ENCODE measurements at places on chromosomes 1 and 21.

DNA sequence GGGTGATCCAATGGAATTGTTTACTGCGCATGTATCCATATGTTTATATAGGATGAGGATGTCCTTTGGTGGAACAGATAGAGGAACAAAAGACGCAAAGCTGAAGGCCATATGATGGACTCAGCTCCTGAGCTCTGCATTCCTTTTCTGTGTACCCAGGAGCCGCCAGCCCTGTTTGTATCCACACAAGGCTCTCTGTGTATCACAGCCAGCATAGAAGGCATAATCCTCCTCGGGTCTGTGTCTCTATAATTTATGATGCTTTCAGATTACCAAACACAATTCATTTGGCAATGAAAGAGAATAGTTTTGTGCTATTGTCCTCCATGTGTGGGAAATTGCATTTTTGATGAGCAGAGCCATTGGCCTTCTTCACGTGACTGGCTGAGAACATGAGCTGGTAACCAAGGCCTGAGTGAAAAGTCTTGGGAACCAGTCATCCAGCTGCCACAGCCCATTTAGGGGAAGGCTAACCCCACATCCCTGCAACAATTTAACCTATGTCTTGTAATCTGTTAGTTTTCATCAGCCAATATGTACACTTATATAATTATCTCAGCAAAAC, 119.2 kb downstream of the PBX1 start:
- DNase-seq, result no peak

DNA sequence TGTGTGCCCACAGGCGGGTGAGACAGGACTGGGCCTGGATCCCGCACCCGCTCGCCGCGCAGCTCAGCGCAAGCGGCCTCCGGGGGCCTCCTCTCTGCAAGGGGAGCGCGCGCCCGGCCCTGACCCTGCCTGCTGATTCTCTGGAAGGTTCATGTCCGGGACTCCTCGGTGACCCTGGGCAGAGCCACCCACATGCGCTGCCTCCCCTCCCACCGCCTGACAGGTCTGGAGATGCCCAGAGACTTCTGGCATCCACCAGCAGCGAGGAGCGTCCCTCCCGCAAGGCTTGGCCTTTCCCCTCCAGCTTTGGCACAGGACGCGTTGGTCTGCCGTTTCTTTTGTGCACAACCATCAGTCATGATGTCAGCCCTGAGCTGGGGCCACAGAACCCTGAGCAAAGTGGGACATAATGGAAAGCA, 42.0 kb upstream of the COL6A2 start:
- DNase-seq, result no peak

DNA sequence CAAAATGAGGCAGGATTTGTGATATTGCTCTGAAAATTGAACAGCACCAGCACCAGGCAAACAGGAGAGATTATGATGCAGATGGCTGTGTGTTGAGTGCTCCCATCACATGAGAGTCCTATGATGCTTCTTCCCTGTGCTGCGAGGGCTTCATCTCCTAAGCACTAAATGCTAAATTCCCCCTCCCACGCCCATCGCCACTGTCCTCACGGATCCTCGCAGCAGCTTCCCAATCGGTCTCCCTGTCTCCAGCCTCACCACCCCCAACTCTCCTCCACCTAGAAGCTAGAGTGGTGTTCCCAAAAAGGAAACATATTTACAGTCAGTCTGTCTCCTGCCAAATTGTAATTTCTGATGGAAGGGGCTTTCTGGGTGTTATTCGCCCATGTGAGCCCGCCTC, 4.9 kb upstream of the BACE2 start:
- DNase-seq, result no peak

- DNase-seq, result no peak
Observed at GRCh38 chr1:43447891-43448708, 5.6 kb downstream of the HYI start.

DNA sequence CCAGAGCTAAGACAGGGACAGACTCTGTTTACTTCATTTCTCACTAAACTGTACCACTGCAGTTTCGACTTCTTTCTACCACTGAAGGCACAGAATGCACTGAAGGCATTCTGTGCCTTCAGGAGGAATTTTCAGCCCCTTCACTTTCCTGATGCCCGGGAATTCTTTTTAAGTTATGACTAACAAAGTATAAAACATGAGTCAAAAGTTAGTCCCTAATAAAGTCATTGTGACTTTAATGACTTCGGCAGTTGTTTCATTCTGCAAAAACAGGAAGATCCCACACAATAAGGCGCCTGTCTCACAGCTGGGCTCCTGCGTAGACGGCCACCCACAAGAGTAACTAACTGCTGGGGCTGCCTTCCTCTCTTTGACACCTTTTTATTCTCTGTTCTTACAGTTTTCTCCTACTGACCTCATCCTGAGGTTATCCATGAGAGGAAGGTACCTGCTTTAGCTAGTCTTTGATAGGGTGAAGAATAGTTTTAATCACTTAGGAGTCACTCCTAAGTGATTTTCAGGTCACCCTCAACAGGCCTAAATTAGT, 183.9 kb upstream of the SGIP1 start:
- peak; percentile 75 for DNase-seq

GRCh38 chr21:44354001-44354405, 582 bp downstream of the TRPM2 start:
- DNase-seq, result no peak

- no peak for DNase-seq
Observed at GRCh38 chr1:241610056-241610815, 29.9 kb downstream of the CHML start.

- peak; percentile 60 for DNase-seq
Observed at GRCh38 chr1:110292031-110292741, 47.0 kb upstream of the RBM15 start.

DNA sequence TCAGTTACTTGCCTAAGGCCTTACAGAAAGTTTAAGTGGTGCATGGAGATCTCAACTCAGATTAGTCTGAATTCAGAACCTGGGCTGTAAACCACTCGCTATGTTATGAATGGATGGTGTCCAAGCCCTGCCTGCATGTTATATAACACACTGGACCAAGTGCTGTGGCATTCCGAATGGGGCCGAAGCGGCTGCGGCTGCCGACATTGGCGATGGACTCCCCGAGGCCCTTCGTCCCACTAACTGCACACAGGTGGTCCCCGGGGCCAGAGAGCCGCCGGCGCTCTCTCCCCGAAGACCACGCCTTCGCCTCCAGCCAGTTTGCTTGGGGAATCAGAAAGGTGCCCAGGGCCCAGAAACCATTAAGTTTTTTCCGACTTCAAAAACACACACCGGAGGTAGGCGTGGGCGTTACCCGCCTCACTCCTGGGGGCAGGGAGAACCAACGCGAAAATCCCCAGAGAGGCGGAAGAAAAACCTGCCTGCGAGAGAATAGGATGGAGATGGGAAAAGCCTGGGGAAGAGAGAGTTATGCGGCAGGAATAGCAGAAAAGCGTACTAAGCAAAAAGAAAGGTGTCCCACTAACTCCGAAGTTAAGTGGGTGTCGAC, 579 bp upstream of the TENT5C start:
- DNase-seq, result no peak

- peak; percentile 15 for DNase-seq
Observed at GRCh38 chr1:224769452-224770335, 153.6 kb downstream of the CNIH3 start.
